GM23248 (cell line): ENCODE measurements at places on chromosomes 2 and 18. TPM values are rescaled to one million over a fixed set of nuclear protein-coding genes. Genes with fewer than 3 reads are reported as not detected.

The GFPT1 gene
- 50.8 and 53.3 TPM in 2 replicates for total RNA-seq

The KCNG3 gene
- not detected in 2 replicates for total RNA-seq

The NTSR2 gene
- total RNA-seq, result not detected in 2 replicates

The POTEJ gene
- total RNA-seq, result not detected in 2 replicates

The CLIP4 gene
- 51.2 and 55.2 TPM in 2 replicates for total RNA-seq

The ANKZF1 gene
- total RNA-seq, result 27.8 and 32.6 TPM in 2 replicates

The SCN7A gene
- total RNA-seq, result not detected in 2 replicates

The SPP2 gene
- not detected in 2 replicates for total RNA-seq

The CRYBA2 gene
- not detected in 2 replicates for total RNA-seq

The EXOC6B gene
- 18.3 and 20.7 TPM in 2 replicates for total RNA-seq

The CDK5R2 gene
- not detected in 2 replicates for total RNA-seq

The DHRS9 gene
- total RNA-seq, result not detected in 2 replicates

The RUFY4 gene
- not detected in 2 replicates for total RNA-seq

The RBM43 gene
- total RNA-seq, result 6.8 and 7.3 TPM in 2 replicates

The ASPRV1 gene
- total RNA-seq, result under 0.01 and 0.86 TPM in 2 replicates

The KCNS3 gene
- total RNA-seq, result 2.7 and 2.9 TPM in 2 replicates

The SETBP1 gene
- 4.1 and 5.2 TPM in 2 replicates for total RNA-seq

The KCNIP3 gene
- total RNA-seq, result 10.7 and 11.9 TPM in 2 replicates

The LOXL3 gene
- 52.4 and 56.9 TPM in 2 replicates for total RNA-seq

The ASAP2 gene
- total RNA-seq, result 49.6 and 54.1 TPM in 2 replicates

The NAPG gene
- 31.1 and 33.6 TPM in 2 replicates for total RNA-seq

The AQP4 gene
- total RNA-seq, result not detected in 2 replicates

The ITGA4 gene
- total RNA-seq, result 33.3 and 40.0 TPM in 2 replicates

The AOX1 gene
- 46.0 and 47.9 TPM in 2 replicates for total RNA-seq

The TDRD15 gene
- total RNA-seq, result not detected in 2 replicates

The DSEL gene
- total RNA-seq, result 126 and 132 TPM in 2 replicates

The KLHL41 gene
- total RNA-seq, result 0.11 and 0.13 TPM in 2 replicates

The IL37 gene
- not detected in 2 replicates for total RNA-seq

The CIB4 gene
- not detected in 2 replicates for total RNA-seq

The SERPINB3 gene
- not detected in 2 replicates for total RNA-seq

The TRIM54 gene
- not detected in 2 replicates for total RNA-seq

The CCDC85A gene
- 4.2 and 9.9 TPM in 2 replicates for total RNA-seq

The RNF125 gene
- 0.32 and 1.4 TPM in 2 replicates for total RNA-seq

The SERPINE2 gene
- total RNA-seq, result 1,671 and 1,864 TPM in 2 replicates

The GCG gene
- not detected in 2 replicates for total RNA-seq

The ABCG8 gene
- total RNA-seq, result not detected in 2 replicates

The SEMA4C gene
- 21.0 and 24.3 TPM in 2 replicates for total RNA-seq

The WNT10A gene
- not detected in 2 replicates for total RNA-seq

The LTBP1 gene
- 198 and 211 TPM in 2 replicates for total RNA-seq
